Kidney epithelial cell (primary cell): ENCODE measurements at places on chromosomes 5 and 9. TPM values are rescaled to one million over a fixed set of nuclear protein-coding genes. Genes with fewer than 3 reads are reported as not detected.
A peak's percentile ranks its signal among the peaks of the same experiment; 100 is the strongest.

DNA sequence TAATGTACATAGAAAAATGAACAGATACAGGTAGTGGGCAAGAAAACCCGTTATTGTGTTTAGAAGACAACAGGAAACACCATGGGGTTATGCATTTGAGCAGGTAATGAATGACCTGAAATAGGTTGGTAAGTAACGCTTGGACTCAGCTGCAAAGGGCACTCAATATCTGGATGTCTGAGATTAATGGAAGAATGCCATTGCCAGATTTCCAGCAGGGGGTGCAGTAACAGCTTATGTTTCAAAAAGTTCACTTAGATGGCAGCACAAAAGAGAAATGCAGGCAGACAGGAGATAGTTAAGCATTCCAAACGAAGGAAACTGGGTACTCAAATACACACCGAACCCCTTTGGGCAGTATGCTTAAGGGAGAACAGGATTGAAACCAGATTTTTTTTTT is 285.5 kb upstream of the VLDLR start:
- no peak for DNase-seq

DNA sequence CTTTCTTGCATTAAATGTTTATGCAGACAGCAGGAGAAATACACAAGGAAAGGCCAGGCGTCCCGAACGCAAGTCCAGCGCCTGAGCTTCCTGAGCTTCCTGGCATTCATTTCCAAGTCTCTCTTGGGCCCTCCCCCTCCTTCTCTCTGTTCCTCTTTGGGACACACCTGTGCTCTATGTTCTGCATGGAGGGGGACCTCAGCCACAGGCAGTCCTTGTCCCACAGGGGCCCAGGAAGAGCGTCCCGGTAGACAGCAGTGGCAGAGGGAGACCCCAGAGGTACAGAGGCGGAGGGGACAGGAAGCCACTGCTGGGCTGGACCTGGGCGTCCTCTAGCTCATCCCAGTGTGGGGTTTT is 221.3 kb downstream of the C9orf50 start:
- DNase-seq: no peak

RANBP17 gene
- total RNA-seq: 7.1 and 10.4 TPM in 2 replicates

- DNase-seq: peak; percentile 31
These were observed 327.2 kb downstream of the DEPDC1B start for GRCh38 chr5:60372786-60373185.

ASPN gene
- not detected in 2 replicates for total RNA-seq

ARID3C gene
- 0.48 and 1.0 TPM in 2 replicates for total RNA-seq

DNA sequence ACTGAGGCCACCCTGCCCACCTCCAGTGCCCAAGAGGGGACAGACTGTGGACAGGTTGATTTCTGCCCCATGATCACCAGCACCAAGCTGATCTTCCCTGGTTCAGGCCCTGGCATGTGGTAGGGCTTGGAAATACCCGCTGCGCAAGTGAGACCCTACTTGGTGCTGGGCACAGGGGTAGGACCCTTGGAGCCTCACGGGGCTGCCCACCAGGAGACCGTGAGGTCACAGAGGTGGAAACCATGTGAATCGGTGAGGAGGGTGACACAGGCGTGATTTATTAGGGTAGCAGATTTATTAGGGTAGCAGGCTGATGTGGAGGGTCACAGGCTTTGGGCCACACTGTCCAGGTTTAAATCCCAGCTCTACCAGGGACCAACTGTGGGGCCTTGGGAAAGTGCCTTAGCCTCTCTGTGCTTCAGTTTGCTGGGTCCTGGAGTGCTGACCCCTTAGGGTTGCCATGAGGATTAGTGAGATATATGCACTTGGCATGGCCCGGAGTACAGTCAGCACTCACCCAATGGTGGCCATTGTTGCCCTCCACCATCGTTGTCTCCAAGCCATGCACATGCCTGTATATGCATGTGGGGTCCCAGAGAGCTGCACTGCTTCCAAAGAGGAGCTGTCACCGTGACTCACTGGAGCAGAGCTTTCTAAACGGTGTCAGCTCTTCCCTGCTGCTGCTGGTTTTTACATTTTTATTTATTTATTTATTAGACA is 20.9 kb upstream of the DUSP1 start:
- no peak for DNase-seq

DNA sequence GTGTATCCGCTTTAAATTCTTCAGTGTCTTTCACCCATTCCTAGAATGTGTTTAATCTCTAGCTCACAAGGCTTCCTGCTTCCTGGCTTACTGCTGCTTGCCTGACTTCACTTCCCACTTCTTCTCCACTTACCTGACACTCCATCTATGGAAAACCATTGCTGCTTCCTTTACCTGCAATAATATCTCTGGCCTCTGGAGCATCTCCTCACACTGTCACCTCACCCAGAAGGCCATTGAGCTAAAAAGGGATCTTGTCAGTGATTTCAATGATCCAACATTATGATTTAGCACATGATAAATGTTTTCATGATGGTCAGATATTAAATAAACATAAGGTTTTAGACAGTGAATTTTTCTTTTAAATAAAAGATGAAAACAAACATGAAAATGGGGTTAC is 281.1 kb downstream of the MRPS30 start:
- DNase-seq: no peak

DNA sequence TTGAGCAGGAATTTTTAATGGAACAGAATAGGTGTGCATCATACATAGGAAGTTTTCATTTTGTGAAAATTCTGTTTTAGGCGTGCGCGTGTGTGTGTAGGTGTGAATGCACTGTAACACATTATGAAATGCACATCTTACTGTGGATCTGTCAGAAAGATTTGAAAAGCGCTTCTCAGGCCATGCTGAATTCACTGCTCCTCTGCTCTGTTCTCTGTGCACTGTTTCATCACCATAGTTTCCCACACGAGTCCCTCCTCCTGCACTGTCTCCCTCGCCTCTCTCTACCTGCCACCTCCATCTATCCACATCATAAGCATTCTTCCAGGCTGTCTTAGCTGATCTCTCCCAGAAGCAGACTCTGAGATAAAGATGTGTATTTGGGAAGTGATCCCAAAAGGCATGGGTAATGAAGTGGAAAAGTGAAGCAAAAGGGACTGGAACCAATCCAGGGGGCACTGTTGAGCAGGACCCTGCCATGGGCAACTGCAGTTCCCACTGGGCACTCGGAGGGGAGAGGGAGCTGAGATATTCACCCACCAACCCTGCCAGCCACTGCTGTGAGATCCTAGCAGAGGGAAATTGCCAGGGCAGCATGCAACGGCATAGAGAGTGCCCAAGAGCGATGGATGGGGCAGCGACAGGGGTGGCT is 65.9 kb downstream of the GABBR2 start:
- DNase-seq: no peak

- DNase-seq: no peak
These were observed 144.0 kb downstream of the MYO10 start for GRCh38 chr5:16791904-16792597.

GRCh38 chr5:42811591-42812446 is at the start of gene SELENOP:
Gene SELENOP, minus strand, starts transcription at chr5:42811892. Its CDS starts 3,539 bp downstream, at chr5:42808353.
- no peak for DNase-seq

SLC6A19 gene
- not detected in 2 replicates for total RNA-seq
